ENCODE measurements at places on chromosomes 7 and 10.

DNA sequence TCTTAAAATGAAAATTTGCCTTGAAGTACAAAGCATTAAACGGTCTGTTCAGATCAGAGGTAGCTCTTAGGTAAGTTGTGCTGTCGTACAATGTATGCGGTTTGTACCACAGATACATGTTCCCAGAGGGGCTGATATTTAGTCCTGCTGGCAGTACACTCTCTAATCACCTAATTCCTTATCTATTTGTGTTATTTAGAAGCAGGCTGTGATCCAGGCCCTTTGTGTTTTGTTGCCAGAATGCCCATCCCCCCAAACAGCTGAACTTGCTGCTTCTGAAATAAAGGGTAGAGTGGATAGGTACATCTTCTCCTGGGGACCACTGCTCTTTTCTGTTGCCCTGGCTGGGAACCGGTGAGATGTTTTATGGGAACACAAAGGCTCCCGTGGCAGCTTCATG lies 84.5 kb downstream of the SND1 start:
- no peak for DNase-seq

- no peak for DNase-seq
These were observed 58.6 kb downstream of the TACC2 start for GRCh38 chr10:122047560-122047959.

DNA sequence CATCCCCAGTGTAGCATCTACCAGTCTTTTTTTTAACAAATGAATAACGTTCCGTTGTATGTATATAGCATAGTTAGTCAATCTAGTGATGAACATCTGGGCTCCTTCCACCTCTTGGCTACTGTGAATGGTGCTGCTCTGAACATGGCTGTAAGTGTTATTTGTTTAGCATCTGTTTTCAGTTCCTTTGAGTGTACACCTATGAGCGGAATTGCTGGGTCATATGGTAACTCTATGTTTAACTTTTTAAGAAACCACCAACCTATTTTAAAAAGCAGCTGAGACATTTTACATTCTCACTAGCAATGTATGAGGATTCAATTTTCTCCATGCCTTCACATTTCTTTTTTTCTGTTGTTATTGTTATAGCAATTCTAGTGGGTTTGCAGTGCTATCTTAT lies 178.2 kb downstream of the DNAJC1 start:
- no peak for DNase-seq

DNA sequence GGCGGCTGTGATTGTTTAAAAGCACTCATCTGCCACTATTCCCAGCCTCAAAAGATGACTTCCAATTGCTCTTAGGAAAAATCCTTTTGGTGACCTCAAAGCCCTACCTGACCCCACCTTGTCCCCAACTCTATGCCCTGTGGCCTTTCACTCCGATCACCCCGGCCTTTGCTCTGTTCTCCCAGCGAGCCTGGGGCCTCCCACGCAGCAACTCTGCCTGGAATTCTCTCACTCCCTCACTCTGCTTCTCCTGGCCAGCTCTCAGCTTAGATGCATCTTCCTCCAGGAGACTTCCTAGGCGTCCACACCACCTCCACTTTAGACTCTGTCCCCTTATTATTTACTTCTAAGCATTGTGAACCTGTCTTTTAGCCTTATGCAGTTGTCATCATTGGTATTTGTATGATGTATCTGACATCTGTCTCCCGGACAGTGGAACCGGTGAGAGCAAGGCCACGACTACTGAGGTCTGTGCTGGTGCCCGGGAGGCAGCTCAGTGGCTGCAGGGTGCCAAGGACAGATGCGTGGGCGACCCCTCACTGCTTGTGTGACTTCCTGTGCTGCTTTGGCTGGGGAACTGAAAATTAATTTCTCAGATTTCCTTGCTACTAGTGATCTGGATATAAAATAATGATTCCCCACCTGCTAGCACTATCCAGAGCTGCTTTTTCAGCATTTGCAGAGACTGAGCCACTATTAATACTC lies 63.0 kb downstream of the PIP4K2A start:
- DNase-seq: peak; percentile 74

- no peak for DNase-seq
These were observed 3.3 kb upstream of the UNCX start for GRCh38 chr7:1229202-1229947.

- no peak for DNase-seq
These were observed 131.3 kb downstream of the EBF3 start for GRCh38 chr10:129832573-129833467.

DNA sequence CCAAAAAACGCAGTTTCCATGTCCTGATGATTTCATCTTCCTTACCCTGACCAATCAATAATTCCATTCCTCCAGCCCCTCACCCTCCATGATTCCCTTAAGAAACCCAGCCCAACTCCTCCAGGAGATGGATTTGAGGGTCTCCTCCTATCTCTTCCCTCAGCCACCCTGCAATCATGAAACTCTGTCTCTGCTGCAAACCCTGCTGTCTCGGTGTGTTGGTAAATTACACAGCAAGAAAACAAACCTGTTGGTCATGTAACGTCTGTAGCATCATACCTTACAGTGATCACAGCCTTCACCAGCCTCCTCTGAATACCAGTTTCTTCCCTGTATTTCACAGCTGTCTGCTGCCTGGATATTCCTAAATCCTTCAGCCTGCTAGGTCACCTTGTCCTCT lies 300.7 kb upstream of the NEBL start:
- no peak for DNase-seq

DNA sequence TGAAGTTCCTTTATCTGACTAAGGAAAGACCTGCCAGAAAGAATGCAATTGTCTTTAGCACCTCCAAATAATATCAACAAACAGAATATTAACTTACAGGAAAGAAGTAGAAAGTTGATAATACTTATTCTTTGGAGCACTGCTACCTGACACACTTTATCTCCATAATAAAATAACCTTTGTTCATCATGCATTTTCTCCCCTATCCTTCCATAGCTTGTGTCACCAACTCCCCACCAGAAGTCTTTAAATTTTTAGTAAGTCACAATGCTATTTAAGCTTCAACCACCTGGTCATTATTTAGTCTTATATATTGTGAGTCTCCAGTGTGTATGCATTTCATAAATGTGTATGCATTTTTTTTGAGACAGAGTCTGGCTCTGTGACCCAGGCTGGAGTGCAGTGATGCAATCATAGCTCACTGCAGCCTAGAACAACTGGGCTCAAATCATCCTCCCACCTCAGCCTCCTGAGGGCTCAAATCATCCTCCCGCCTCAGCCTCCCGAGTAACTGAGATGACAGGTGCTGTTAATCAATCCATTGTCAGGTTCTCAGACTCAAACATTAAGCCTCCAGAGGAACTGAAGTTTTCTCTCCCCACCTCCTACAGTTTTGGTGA lies 7.3 kb upstream of the CYP3A43 start:
- DNase-seq: no peak

- DNase-seq: no peak
These were observed 182.8 kb downstream of the CREB5 start for GRCh38 chr7:28595076-28595475.

- DNase-seq: no peak
These were observed 153.1 kb downstream of the TRIL start for GRCh38 chr7:28804990-28805389.

- peak; percentile 78 for DNase-seq
These were observed 53.7 kb upstream of the KDM7A start for GRCh38 chr7:140230516-140230860.

- no peak for DNase-seq
These were observed 73.2 kb downstream of the SPDYE5 start for GRCh38 chr7:75565132-75565837.

- DNase-seq: peak; percentile 30
These were observed 46.5 kb downstream of the CTBP2 start for GRCh38 chr10:125113691-125114371.

- DNase-seq: no peak
These were observed 48.1 kb upstream of the SEPTIN7 start for GRCh38 chr7:35752742-35753141.

GRCh38 chr7:99252166-99252895 lies 20.3 kb upstream of the MYH16 start:
- DNase-seq: no peak

GRCh38 chr7:22110227-22110839 lies 164.6 kb upstream of the CDCA7L start:
- no peak for DNase-seq

GRCh38 chr7:80105701-80106408 lies 28.8 kb upstream of the GNAI1 start:
- no peak for DNase-seq

DNA sequence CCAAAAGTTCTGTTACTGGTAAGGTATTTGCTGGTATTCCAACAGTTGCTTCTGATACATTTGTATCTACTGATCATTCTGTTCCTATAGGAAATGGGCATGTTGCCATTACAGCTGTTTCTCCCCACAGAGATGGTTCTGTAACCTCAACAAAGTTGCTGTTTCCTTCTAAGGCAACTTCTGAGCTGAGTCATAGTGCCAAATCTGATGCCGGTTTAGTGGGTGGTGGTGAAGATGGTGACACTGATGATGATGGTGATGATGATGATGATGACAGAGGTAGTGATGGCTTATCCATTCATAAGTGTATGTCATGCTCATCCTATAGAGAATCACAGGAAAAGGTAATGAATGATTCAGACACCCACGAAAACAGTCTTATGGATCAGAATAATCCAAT lies 131.0 kb downstream of the AASS start:
- DNase-seq: no peak

GRCh38 chr7:116710764-116711452 lies 38.9 kb downstream of the MET start:
- no peak for DNase-seq

DNA sequence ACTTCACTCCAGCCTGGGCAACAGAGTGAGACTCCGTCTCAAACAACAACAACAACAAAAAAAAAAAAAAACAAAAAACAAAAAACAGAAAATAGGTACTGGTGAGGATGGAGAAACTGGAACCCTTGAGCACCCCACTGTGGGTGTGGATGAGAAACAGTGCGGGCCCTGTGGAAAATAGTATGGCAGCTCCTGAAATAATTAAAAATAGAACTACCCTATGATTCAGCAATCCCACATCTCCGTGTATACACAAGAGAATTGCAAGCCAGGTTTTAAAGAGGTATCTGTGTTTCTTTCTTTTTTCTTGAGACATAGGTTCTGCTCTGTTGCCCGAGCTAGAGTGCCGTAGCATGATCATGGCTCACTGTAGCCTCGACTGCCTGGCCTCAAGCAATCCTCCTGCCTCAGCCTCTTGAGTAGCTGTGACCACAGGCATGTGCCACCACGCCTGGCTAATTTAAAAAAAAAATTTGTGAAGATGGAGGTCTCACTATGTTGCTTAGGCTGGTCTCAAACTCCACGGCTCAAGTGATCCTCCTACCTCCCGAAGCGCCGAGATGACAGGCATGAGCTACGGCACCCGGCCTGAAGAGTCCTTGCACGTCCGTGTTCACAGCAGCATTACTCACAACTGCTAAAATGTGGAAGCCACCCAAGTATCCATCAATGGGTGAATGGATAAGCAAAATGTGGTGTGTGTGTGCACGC lies 39.5 kb downstream of the EBF3 start:
- no peak for DNase-seq

DNA sequence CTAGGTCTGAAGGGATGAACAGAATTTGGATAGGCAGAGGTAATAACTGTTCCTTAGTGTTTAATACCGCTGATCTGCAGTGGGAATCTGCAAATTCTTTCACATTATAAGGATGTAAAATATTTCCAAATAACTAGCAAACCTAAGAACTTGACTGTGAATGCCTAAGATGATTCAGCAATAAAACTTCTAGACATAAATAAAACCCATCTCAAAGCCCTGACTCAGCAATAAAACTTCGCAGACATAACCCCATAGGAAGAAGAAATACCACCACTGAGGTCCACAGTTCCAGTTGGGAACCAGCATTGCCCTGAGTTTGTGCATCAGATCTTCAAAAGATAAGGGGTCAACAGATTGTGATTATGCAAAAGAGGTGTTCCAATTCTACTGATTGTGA lies 354.2 kb downstream of the GFRA1 start:
- no peak for DNase-seq

DNA sequence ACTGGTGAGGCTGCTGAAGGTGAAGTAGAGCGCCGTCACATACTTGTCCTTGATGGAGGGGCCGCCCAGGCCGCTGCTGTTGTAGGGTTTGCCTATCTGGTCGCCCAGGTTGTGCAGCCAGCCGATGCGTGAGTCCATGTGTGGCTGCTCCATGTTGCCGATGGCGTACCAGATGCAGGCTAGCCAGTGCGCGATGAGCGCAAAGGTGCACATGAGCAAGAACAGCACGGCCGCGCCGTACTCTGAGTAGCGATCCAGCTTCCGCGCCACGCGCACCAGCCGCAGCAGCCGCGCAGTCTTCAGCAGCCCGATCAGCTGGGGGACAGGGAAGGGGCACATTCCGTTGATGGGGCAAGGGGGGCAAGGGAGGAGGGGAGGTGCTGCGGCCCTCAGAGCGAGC lies 26.6 kb downstream of the KCNH2 start:
- peak; percentile 56 for DNase-seq

DNA sequence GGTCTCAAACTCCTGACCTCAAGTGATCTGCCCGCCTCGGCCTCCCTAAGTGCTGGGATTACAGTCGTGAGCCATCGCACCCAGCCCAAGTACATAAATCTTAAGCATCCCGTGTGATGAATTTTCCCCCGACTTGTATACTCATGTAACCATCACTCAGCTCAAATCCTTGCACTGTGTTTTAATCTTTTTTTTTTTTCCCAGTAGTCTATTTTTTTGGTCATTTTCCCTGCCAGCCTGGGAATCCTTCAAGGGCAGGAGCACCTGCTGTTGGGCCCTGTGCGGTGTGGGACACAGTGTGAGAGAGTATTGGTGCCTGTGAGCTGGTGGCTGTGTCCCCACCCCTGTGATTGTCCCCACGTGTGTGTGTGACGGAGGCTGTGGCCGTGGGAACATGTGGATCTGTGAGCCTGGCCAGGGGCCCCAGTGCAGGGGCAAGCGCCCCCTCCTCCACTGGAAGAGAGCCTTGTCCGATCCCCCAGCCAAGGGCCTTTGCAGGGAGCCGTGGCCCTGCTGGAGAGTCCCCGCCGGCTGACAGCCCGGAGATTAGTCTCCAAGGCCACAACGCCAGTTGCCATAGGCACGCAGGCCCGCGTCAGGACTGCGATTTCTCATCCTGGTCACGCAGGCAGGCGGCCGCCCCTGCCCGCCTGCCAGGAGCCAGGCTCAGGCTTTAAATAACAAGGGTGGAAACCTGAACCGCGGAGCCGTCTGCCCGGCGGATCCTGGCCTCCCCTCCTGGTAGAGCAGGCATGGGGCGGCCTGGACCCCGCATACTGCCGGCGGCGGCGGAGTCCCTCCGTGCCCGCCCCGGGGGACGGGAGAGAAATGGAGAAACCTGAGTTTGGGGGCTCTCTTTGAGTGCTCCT lies 26.5 kb downstream of the GTF2IRD1 start:
- DNase-seq: peak; percentile 89

DNA sequence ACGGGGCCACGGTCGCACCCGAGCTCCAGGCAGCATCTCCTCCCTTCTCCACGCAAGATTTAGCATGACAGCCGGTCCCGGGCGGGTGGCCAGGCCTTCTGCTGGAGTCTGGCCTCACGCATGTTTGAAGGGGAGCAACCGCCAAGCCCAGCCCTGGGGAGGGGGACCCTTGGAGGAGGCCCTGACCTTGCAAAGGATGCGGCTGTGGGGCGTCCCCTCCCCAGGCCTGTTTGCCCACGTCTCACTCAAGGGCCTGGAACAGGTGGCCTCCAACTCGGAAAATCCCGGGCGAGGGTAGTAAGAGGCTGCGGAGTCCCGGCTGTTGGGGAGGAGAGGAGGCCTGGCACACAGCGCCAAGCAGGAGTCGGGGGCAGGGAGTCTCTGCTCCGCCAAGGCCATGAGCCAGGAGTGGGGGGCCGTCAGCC lies 50.6 kb upstream of the DPYSL4 start:
- peak; percentile 51 for DNase-seq

GRCh38 chr7:41117431-41117830 lies 585.5 kb downstream of the INHBA start:
- DNase-seq: no peak

GRCh38 chr7:123715198-123715597 lies 33.6 kb downstream of the WASL start:
- no peak for DNase-seq

GRCh38 chr10:24132741-24133140 lies 76.2 kb upstream of the KIAA1217 start:
- DNase-seq: no peak

All from upper lobe of right lung (tissue), 1 donor.